Heart right ventricle (tissue), 16 donors: ENCODE measurements at places on chromosomes 5 and 9. TPM values are rescaled to one million over a fixed set of nuclear protein-coding genes. Genes with fewer than 3 reads are reported as not detected.

SHROOM1 gene
- 4.2 TPM for total RNA-seq

WNT8A gene
- total RNA-seq, result not detected

TSLP gene
- 4.1 TPM for total RNA-seq

MYOZ3 gene
- total RNA-seq, result 9.9 TPM

FBN2 gene
- 12.1 TPM for total RNA-seq

GOLGA1 gene
- 23.0 TPM for total RNA-seq
